ENCODE measurements at places on chromosomes 12 and 14. TPM values are rescaled to one million over a fixed set of nuclear protein-coding genes. Genes with fewer than 3 reads are reported as not detected.

DNA sequence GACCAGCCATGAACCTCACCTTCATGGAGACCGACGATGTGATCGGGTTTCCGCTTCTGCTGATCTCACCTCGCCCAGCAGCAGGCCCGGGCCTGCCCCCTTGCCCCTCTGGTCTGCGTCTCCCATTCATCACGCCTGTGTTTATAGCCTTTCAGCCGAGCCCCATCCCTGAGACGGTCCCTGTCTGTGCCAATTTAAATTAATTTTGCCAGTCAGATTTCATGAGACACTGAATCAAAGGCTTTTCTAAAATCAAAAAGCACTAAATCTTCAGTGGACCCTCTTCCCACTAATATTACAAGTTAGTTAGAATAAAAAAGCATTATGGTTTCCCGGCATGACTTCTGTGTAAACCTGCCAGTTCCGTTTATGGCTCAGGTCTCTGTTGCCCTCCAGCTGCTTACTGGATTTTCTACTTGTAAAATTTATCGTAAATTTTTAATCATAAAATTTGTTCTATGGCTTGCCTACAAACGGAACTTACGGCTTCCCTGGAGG, 155.9 kb downstream of the ESRRB start:
- DNase-seq: no peak

- no peak for DNase-seq
Observed at GRCh38 chr14:23099212-23099861, 4.0 kb downstream of the C14orf119 start.

DNA sequence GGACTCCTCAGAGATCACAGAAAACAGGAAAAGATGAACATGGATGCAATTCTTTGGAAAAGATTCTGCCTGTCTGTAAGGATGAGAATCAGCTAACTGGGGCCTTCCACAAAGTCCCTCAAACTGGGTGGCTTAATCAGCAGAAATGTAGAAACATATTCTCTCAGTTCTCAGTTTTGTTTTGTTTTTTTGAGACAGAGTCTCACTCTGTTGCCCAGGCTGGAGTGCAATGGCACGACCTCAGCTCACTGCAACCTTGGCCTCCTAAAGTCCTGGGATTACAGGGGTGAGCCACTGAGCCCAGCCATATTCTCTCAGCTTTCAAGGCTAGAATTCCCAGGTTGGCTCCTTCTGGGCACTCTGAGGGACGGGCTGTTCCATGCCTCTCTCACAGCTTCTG, 38.2 kb upstream of the CLIP1 start:
- DNase-seq: no peak

GRCh38 chr12:6078398-6079096, 45.9 kb downstream of the VWF start:
- DNase-seq: no peak

DNA sequence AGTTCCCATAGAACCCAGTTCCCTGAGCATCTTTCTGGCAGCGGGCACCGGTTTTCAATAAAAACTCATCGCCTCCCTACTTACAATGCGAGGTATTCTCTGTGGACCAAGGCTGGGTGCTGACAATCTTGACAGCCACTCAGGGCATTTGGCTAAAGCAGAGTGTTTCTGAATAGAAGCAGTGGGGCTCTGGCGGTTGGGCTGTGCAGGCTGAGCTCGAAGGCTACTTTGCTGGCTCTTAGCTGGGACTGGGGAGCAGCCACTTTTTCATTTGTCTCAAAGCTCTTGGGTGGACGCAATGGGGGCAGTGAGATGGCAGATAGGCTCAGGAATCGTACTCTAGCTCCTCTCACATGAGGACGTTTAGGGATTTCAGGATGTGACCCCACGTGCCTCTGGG, 151.8 kb downstream of the UNC79 start:
- DNase-seq: no peak

DNA sequence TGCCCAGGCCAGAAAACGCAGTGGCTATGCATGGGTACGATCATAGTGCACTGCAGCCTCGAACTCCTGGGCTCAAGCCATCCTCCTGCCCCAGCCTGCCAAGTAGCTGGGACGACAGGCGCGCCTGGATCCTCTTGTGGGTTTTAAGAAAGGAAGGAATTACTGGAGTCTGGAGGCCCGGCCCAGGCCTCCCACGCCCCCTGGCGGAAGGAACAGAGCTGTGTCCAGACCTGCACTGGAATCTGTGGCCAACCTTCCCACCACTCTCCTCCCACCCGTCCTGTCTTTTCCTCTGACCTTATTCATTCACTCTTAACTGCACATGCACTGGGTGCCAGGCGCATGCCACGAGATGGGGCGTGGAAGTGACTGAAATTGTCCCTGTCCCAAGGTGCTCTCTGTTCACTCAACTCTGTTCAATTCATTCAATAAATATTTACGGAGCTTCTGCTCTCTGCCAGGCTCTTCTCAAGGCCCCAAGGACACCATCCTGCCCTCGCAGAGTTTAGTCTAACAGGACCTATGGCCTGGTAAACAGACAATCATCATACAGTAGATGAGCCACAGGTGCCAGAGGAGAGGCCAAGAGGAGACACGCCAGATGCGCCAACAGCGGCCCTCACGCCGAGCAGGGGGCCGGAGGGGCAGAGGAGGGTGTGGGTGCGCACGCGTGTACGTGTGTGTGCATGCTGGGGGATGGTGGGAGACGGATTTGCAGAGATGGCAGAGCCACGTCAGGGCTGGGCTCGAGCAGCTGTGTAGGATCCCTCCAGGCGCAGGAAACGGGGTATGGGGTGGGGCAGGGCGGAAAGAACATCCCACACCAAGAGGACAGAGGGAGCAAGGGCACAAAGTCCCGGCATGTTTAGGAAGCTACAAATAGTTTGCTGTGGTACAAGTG, 13.7 kb upstream of the TMEM106C start:
- peak; percentile 64 for DNase-seq

DNA sequence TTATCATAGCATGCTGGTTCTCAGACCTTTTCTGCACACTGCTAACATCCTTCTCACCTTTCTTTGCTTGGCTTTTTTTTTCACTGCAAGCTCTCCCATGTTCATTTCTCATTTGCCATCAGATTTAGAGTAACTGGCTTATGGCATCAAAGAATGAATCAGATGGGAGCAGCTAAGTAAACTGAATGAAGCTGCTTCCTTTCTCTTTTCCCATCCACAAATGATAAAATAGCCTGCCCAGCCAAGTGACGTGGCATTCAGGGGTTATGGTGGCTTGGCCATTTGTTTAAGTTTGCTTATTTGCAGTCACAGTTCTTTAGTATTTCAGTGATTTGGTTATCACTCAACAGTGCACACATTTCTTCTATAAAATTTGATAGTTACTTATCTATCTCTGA, 708.6 kb downstream of the DIO2 start:
- DNase-seq: no peak

- DNase-seq: no peak
Observed at GRCh38 chr12:56683-57346, 9.8 kb upstream of the IQSEC3 start.

- no peak for DNase-seq
Observed at GRCh38 chr14:63902375-63902976, 49.7 kb downstream of the SYNE2 start.

DNA sequence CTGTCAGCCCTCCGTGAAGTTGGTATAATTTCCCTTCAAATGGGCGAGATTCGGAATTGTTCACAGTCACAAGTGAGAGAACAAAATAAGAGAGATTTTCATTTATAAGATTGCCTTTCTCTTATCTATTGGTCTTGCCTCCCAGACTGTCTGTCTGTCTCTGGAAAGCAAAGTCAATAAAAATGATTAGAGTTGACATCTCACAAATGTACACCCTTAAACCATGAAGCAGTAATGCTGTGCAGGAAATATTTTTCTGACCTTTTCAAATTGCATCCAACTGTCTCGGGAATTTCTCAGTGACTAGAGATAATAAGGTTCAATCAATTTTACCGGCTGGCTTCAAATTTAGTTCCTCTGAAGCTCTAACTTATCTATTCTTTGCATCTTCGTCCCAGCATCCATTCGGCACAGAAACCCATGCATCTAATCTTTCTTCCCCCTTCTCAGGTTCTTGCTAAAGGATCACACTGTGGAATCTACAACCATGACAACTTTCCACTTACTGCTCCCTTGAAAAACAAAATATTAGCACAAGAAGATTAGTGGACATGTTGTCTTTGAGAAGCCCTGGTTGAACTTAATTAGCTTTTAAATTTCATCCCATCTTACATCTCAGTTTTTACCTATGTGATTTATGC, 93.1 kb downstream of the RMST start:
- DNase-seq: no peak

DNA sequence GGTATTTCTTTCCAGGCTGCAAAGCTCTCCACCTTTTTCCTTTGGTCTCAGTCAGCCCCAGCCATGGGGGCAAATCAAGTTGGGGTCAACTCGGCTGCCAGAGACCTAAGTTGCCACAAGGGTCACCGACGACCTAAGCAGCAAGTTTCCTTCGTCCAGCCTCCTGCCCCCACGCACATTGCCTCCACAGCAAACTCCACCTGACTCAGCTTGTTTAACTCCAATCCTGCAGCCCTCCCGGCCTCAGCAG, 767 bp upstream of the KCNMB4 start:
- DNase-seq: no peak

MUCL1 gene
- total RNA-seq: not detected

PLCZ1 gene
- not detected for total RNA-seq

AICDA gene
- not detected for total RNA-seq

Measured in omental fat pad (tissue), 4 donors.